ENCODE measurements at places on chromosomes 2 and 18.

DNA sequence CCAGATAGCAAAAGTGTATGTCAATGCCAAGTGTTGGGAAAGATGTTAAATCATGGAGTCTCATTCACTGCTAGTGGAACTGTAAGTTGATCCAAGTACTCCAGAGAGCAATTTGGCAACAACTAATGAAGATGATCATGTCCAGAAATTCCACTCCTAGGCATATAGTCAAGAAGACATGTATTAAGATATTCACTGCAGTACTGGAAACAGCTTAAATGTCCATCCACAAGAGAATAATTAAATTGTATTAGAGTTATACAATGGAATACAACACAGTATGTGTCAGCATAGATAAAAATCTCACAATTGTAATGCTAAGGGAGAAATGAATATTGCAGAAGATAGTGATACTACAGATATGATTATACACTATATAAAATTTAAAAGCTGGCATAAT, 15.2 kb upstream of the LBH start:
- H3K27me3 ChIP-seq = no peaks in the 10 kb centered on the region
- H3K27ac ChIP-seq = no peak overlapping the region
- peaks cover 23% of the 10 kb centered on the region for H3K4me1 ChIP-seq
- H3K4me3 ChIP-seq = no peak overlapping the region
- no peaks in the 10 kb centered on the region for H3K36me3 ChIP-seq

- H3K4me3 ChIP-seq = no peak overlapping the region
- no peaks in the 10 kb centered on the region for H3K4me1 ChIP-seq
- H3K36me3 ChIP-seq = no peaks in the 10 kb centered on the region
- DNase-seq = no peak
- H3K27me3 ChIP-seq = no peaks in the 10 kb centered on the region
Measured at GRCh38 chr2:165074323-165074722, 119.0 kb upstream of the SLC38A11 start.

DNA sequence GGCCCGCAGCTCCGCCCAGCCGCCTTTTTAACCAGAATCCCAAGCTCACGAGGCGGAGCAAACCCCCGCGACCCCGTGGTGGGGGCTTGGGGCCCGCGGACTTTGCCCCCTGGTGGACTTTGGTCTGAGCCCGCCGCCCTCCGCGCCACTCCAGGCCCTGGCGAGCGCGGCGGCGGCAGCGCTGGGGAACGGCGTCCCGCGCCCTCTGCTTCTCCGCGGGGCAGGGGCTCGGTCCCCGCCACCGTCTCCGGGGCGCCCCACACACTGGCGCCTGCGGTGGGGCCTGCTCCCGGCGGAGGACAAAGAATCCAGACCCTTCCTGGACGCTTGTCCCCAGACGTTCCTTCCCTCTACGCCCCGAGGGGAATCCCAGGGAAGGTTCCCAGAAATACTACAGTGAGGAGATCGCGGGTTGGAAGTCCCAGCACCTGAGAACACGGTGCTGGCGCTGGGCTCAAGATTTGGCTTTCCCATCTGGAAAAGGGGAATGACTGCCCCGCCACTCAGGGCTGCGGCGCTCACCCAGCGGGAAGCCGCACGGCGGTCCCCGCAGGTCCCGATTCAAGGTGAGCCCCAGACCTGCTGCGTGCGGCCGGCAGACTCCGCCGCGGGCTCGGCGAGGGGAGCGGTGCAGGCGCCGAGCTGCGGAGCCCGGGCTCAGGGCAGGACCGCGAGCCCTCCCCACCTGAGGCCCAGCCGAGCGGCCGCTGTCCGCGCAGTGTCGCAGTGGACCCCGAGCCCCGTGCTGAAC, at the start of gene HAAO:
Gene HAAO, minus strand, starts transcription at position 1 of the 751 bp plus-strand sequence. CDS start 47 bp downstream, outside the sequence.
- H3K27me3 ChIP-seq = no peaks in the 10 kb centered on the region
- peak within 1 kb of the TSS; percentile 68 for H3K27ac ChIP-seq
- peaks cover 22% of the 10 kb centered on the region for H3K4me1 ChIP-seq
- DNase-seq = peak; percentile 14
- H3K36me3 ChIP-seq = no peaks in the 10 kb centered on the region
- peak within 1 kb of the TSS; percentile 52 for H3K4me3 ChIP-seq

- no peaks in the 10 kb centered on the region for H3K36me3 ChIP-seq
- no peak overlapping the region for H3K4me3 ChIP-seq
- no peak for DNase-seq
Measured at GRCh38 chr2:102513355-102513939, 40.4 kb downstream of the SLC9A4 start.

GRCh38 chr2:74816540-74817303, 17.2 kb upstream of the HK2 start:
- H3K27ac ChIP-seq = no peak overlapping the region
- no peaks in the 10 kb centered on the region for H3K4me1 ChIP-seq
- no peak for DNase-seq
- peaks cover 11% of the 10 kb centered on the region for H3K27me3 ChIP-seq
- no peaks in the 10 kb centered on the region for H3K36me3 ChIP-seq
- H3K4me3 ChIP-seq = no peak overlapping the region

DNA sequence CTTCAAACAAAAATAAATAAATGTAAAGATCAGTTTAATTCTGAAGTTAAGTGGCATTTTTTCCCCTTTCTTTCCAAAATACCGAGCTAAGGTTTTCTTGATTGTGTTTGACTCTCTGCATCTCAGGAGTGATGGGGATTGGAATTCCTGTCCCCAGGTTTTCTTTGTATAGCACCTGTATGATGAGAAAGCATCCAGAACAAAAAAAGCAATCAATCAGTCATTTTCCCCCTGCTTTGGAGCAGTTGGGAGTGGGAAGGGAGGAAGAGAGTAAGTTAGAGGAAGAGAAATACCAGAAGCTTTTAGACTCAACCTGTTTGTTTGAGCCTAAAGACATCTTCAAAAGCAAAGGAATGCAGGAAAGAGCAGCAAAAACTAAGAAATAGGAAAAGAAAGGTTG, 88.5 kb downstream of the RIF1 start:
- H3K4me3 ChIP-seq = no peak overlapping the region
- H3K27me3 ChIP-seq = no peaks in the 10 kb centered on the region
- no peak for DNase-seq
- H3K4me1 ChIP-seq = no peaks in the 10 kb centered on the region

GRCh38 chr2:53994818-53995808, 24.3 kb upstream of the PSME4 start:
- no peaks in the 10 kb centered on the region for H3K27me3 ChIP-seq
- DNase-seq = no peak
- no peaks in the 10 kb centered on the region for H3K36me3 ChIP-seq
- no peak overlapping the region for H3K27ac ChIP-seq
- no peak overlapping the region for H3K4me3 ChIP-seq

GRCh38 chr18:46167971-46168370, 63.8 kb downstream of the HAUS1 start:
- no peak overlapping the region for H3K4me3 ChIP-seq
- H3K27ac ChIP-seq = no peak overlapping the region
- no peak for DNase-seq
- H3K4me1 ChIP-seq = peaks cover 1% of the 10 kb centered on the region
- H3K27me3 ChIP-seq = no peaks in the 10 kb centered on the region
- H3K36me3 ChIP-seq = no peaks in the 10 kb centered on the region

DNA sequence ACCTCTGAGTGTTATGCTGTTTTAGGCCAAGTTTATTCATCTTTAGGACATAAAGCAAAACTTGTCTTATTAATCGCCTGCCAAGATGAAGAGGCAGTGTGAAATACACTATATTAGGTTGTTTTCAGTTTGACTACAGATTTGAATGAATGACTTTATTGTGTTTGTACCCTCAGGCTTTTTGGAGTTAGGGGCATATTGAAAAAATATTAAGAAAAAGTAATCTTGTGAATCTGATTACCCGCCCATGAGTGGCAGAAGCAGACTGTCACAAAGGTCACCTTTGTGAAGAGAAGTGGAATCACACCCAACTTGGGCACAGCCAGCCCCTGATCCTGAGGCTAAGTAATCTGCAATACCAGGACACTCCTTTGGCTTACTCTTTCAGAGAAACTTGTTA, 382.5 kb downstream of the NYAP2 start:
- no peaks in the 10 kb centered on the region for H3K27me3 ChIP-seq
- no peak overlapping the region for H3K4me3 ChIP-seq
- no peak for DNase-seq
- H3K27ac ChIP-seq = no peak overlapping the region
- H3K36me3 ChIP-seq = no peaks in the 10 kb centered on the region

DNA sequence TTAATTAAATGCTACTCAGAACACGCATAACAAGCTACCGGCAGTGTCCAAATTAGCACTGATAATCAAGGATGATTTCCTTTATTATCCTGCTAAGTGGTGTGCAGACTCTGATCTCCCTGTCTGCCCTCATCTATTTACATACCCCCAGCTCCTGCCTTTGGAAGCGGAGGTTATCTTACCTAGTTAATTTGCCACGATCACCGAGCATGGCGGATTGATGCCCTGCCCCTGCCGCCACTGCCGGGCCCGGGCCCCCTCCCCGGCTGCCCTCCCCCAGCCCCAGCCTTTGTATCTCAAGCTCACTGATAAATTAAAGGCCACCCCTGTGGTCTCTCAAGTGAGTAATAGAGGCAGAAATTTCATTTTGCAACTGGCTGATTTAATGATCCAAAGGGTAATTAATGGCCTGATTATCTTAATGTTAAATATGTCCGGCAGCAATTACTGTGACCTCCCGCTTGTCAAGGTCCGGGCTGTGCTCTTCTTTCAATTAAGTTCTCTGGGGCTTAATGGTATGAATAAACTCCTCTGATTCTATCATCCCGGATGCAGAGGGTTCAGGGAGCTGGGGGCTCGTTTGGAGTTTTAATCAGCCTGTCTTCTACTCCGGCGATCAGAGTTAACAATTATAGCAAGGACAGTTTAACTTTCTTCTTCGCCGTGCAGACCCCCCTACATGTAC, 113.4 kb downstream of the GBX2 start:
- H3K36me3 ChIP-seq = no peaks in the 10 kb centered on the region
- no peak overlapping the region for H3K27ac ChIP-seq
- no peaks in the 10 kb centered on the region for H3K4me1 ChIP-seq
- no peak overlapping the region for H3K4me3 ChIP-seq

- DNase-seq = no peak
- no peak overlapping the region for H3K27ac ChIP-seq
- H3K27me3 ChIP-seq = no peaks in the 10 kb centered on the region
Measured at GRCh38 chr2:83234246-83234645, 1224.8 kb downstream of the SUCLG1 start.

DNA sequence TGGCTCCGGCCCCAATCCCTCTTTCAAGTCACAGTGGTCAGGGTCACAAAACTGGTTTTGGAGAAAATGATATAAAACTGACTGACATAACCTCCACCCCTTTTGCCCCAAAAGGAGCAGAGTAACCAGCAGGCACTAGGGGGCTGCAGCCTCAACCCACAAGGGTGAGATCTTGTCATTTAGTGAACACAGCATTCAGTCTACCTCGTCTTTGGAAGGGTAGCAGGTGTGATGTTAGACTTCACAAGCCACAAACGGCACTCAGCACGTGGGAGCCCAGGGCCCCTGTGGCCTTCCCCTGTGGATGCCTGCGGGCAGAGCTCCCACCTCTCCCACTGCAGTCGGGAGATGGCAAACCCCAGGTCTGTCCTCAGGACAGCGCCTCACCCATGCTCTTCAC, 372.1 kb upstream of the MYT1L start:
- no peaks in the 10 kb centered on the region for H3K36me3 ChIP-seq
- H3K4me1 ChIP-seq = no peaks in the 10 kb centered on the region
- DNase-seq = no peak
- no peak overlapping the region for H3K27ac ChIP-seq
- H3K27me3 ChIP-seq = no peaks in the 10 kb centered on the region

GRCh38 chr2:192377173-192377572, 182.4 kb upstream of the TMEFF2 start:
- peak; percentile 2 for DNase-seq
- no peak overlapping the region for H3K4me3 ChIP-seq
- H3K27me3 ChIP-seq = no peaks in the 10 kb centered on the region
- H3K4me1 ChIP-seq = peaks cover 9% of the 10 kb centered on the region

- no peak overlapping the region for H3K4me3 ChIP-seq
- H3K4me1 ChIP-seq = no peaks in the 10 kb centered on the region
- no peak overlapping the region for H3K27ac ChIP-seq
- no peaks in the 10 kb centered on the region for H3K27me3 ChIP-seq
Measured at GRCh38 chr2:203909974-203910373, 26.6 kb upstream of the ICOS start.

GRCh38 chr2:177327009-177327408, 62.5 kb upstream of the NFE2L2 start:
- H3K27ac ChIP-seq = no peak overlapping the region
- DNase-seq = no peak
- H3K4me1 ChIP-seq = peaks cover 12% of the 10 kb centered on the region

- H3K4me3 ChIP-seq = peak overlapping the region; percentile 44
- DNase-seq = peak; percentile 4
- no peaks in the 10 kb centered on the region for H3K36me3 ChIP-seq
- no peaks in the 10 kb centered on the region for H3K4me1 ChIP-seq
Measured at GRCh38 chr18:34492652-34493051, 217.4 kb upstream of the DTNA start.

GRCh38 chr18:54946149-54946581, 13.1 kb downstream of the CCDC68 start:
- H3K27ac ChIP-seq = no peak overlapping the region
- peak overlapping the region; percentile 43 for H3K4me3 ChIP-seq
- H3K27me3 ChIP-seq = no peaks in the 10 kb centered on the region
- no peaks in the 10 kb centered on the region for H3K36me3 ChIP-seq
- peak; percentile 7 for DNase-seq

DNA sequence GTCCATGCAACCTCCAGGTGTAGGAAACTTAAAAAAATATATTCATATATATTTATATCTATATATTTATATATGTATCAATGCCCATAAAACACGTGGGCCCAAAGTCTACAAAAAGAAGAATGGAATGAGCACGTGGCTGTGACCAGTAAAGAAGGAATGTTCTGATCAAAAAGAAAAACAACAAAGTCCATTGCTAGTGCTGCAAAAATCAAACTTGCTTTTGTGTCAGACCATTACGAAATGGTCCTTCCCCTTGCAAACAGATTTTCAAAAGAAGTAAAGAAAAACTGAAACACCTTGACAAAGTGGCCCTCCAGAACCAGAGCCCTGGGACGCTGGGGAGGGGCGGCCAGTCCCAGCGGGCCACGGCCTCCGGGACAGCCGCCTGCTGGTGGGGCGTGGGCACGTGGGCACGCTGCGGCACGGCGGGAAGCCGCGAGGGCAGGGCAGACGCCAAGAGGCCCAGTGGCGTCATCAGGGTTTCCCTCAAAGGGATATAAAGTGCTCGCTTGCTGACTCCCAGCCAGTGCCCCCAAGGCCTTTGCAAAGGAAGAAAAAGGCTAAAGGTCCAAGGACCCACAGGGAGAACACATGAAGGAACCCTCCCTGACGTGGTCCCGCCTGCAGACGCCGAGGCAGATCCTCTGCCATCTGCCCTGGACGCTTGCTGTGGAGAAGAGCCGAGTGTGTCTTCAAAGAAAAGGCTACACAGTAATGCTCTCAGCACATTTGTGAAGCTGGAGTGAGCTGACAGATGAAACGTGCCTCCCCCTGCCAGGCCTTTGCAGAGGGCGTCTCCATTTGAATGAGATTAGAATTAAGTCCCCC, 201.8 kb downstream of the TWIST2 start:
- no peak for DNase-seq
- H3K27ac ChIP-seq = no peak overlapping the region
- H3K27me3 ChIP-seq = no peaks in the 10 kb centered on the region

Measured in A673 (cell line).